Activated CD4-positive, alpha-beta memory T cell treated with anti-CD3 and anti-CD28 coated beads for 36 hours (primary cell): ENCODE measurements at places on chromosomes 16 and 17. TPM values are rescaled to one million over a fixed set of nuclear protein-coding genes. Genes with fewer than 3 reads are reported as not detected.
A peak's percentile ranks its signal among the peaks of the same experiment; 100 is the strongest.

DNA sequence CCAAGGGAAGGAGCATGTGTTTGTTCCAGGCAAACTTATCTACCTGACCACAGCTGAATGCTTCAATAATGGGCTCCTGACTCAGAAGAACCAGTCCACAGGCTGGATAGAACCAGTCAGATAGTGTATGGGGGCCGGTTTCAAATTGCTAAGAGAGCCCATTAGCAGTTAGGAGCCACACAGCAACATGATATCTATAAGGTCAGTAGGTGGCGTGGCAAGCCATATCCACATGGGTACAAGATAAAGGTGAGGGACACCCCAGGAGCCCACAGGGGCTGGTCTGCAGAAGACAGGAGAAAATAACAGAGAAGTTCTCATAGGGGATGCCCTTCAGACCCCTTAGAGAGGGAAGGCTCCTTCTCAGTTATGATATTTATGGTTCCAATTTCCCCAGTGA is 31.6 kb upstream of the CDRT15 start:
- no peak for DNase-seq

- DNase-seq = peak; percentile 40
Observed at GRCh38 chr17:27609611-27610303, 21.2 kb upstream of the LGALS9 start.

The KRT9 gene
- not detected for total RNA-seq

DNA sequence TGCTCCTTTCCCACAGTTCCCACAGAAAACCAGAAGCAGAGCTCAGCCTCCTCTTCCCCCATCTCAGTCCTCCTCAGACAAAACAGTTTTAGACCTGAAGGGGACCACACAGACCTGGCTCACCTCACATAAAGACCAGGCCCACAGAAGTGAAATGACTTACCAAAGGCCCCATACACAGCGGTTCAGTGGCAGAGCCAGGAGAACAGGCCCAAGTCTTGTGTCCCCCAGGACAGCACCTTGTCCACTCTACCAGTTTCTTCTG is 5.3 kb downstream of the UBTF start:
- no peak for DNase-seq

The ESRP2 gene
- 0.59 TPM for total RNA-seq

The CBX8 gene
- total RNA-seq = 4.5 TPM

DNA sequence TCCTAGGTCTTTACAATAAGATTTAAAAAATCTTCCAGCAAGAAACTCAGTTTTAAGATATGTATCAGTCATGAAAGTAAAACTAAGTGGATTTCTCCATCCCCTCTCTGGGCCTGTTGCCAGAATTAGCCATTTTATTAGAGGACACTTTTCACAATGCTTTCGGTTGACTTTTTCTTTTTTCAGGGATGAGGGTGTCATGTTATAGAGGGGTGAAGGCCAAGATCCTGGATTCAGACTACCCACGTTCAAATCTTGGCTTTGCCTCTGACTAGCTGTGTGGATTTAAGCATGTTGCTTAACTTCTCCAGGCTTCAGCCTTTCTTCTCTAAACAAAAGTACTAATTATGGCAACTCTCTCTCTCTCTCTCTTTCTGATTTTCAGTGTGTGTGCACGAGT is 111.7 kb upstream of the COX10 start:
- DNase-seq = no peak

The EFCAB5 gene
- 0.48 TPM for total RNA-seq

- DNase-seq = no peak
Observed at GRCh38 chr16:27334838-27335237, 21.1 kb downstream of the IL4R start.

The INCA1 gene
- 0.40 TPM for total RNA-seq
